ENCODE measurements at places on chromosomes 11 and 22.

DNA sequence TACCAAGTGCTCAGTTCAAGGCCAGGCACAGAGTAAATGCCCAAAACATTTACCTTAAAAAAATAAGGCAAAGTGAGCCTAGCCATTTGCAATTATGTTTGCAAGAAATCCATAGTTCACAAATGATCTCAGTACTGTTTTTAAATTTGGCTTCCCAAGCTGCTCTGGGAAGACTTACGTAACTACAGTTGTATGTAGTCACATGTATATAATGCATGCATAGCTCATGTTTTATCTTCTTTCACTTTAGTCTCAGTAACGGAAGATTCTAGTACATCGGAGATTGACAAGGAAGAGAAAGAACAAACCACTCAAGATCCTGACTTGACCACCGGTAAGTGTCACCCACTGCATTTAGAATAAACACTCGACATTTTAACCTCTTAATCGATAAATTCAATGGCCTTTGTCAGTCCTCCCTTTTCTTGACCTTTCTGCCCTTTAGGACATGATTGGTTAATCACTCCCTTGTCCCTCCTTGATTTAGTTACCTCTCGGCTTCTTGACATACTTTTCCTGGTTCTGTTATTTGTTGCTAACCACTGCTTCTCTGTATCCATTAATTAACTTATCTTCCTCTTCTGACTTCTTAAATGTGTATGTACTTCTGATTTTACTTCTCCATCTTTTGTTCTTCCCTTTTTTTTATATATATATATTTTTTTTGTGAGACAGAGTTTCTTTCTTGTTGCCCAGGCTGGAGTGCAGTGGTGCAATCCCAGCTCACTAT, 18.0 kb upstream of the JHY start:
- no peak for DNase-seq

DNA sequence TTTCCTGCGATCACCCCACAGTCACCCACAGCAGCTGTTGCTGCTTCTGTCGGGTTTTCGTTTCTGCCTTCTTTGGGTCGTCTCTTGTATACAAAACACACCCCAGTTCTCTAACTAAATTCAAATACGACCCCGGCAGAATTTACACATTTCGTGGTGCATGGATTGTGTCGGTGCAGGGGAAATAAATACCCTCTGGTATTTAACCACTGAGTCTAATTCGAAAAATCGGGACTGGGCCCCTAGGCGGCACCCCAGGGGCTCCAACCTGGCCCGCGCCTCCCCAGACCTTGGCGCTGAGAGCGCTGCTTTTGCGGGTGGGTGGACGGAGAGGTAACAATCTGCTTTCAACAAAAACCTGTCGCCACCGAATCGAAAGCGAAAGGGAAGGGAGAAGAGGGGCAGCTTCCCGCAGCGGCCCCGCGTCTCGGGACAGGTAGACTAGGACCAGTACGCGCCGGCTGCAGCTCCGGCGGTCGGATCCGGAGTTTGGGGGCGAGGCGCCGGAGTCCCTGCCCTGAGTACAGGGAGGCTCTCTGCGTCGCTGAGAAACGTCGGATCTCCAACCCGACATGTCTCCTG, 4.4 kb downstream of the ALX4 start:
- no peak for DNase-seq

GRCh38 chr22:24165673-24166072, 15.6 kb upstream of the SUSD2 start:
- DNase-seq: peak; percentile 30

DNA sequence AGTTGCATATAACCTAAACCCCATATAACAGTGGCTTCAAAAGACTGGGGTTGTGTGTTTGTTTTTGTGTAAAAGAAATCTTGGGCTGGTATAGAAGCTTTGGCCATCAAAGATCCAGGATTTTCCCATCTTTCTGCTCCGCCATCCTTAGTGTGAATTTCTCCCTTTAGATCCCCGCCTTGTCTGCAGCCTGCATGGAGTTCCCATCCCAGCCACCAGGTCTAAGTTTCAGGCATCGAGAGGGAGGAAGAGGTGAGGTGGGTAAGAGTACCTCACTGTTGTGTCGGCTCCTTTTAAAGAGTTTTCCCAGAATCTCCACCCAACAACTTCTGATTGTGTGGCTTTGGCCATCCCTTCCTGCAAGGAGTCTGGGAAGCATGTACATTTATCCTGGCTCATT, 195.5 kb upstream of the SORL1-AS1 start:
- no peak for DNase-seq

GRCh38 chr22:26777156-26777801, 119.9 kb downstream of the MIAT start:
- peak; percentile 74 for DNase-seq

DNA sequence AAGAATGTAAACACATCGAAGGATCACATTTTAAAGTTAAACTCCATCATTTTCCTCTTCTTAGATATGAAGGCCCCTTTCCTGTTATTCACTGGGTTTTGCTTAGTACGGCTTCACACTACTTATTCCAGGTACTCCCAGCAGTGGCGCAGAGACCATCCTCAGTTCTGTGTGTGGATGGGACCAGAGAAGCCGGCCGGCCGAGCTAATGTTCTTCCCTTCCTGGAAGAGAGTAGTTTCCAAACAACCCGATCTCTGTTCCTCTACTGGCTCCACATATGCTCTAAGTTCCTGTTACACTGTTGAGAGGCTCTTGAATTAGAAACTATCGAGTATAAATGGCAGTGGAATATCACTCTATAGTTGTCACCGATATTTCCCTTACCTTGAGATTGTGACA, 684 bp upstream of the NFRKB start:
- no peak for DNase-seq

GRCh38 chr11:121634889-121635288, 182.1 kb upstream of the SORL1-AS1 start:
- DNase-seq: peak; percentile 84

All from HFFc6 (cell line).